ENCODE measurements at places on chromosomes 6 and 20.
A peak's percentile ranks its signal among the peaks of the same experiment; 100 is the strongest.

DNA sequence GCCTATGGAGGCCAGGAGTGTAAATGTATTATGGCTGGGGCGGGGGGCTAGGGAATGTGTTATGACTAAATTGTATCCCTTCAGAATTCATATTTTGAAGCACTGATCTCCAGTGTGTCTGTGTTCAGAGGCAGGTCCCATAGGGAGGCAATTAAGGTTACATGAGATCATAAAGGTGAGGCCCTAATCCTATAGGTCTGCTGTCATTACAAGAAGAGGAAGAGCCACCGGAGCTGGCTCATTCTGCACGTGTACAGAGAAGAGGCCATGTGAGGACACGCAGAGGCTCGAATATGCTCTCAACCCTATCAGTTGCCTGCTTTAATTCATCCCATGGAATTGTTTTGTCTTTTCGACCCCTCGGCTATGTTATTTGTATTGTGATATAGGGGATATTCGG lies 76.9 kb downstream of the VTA1 start:
- no peak for DNase-seq

DNA sequence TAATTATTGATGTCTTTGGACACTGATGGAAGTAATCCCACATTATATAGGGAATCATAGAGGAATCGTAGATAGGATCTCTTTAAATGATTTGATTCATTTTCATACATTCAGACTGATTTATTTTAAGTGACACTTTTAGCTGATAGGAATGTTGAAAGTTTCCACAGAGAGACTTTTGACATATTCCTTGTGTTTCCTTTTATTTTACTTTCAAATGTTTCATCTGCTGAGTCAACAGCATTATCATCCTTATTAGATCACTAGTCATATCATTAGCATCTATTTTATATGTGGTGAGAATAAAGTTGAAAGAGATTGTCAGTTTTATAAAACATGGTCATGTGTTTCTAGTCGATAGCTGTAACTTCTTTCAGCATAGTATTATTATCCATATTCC lies 13.4 kb downstream of the DCBLD1 start:
- DNase-seq = no peak

GRCh38 chr20:14062786-14063185 lies 67.5 kb downstream of the MACROD2 start:
- no peak for DNase-seq

GRCh38 chr6:150491811-150492172 lies 107.9 kb upstream of the PLEKHG1 start:
- DNase-seq = no peak

- DNase-seq = no peak
These were observed 3.3 kb upstream of the TAAR5 start for GRCh38 chr6:132592855-132593254.

DNA sequence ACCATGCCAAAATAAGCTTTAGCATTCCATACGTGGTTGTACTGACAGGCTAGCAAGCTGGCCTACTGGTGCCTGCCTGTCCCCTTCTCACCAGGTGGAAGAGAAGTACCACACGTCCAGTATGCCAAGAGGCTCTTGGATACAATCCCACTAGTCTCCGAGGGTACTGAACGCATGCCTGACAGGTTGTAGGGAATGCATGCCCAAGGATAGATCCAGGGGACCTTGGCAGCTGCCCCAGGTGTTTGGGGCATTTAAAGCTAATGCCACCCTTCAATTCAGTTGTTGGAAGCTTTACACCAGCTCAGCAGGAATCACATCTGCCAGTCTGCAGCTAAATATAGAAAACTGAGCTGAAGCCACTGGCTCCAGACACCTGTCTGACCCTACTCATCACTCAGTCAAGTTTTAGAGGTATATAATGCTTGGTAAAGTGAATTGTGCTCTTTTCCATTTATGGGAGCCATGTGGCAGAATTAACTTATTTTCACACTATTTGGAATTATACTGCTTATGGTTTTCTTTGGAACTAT lies 4.9 kb downstream of the TUBB2B start:
- DNase-seq = no peak

- peak; percentile 80 for DNase-seq
These were observed 108.4 kb upstream of the PRSS16 start for GRCh38 chr6:27138837-27139755.

- peak; percentile 15 for DNase-seq
These were observed 381.0 kb upstream of the ARID1B start for GRCh38 chr6:156396068-156396771.

DNA sequence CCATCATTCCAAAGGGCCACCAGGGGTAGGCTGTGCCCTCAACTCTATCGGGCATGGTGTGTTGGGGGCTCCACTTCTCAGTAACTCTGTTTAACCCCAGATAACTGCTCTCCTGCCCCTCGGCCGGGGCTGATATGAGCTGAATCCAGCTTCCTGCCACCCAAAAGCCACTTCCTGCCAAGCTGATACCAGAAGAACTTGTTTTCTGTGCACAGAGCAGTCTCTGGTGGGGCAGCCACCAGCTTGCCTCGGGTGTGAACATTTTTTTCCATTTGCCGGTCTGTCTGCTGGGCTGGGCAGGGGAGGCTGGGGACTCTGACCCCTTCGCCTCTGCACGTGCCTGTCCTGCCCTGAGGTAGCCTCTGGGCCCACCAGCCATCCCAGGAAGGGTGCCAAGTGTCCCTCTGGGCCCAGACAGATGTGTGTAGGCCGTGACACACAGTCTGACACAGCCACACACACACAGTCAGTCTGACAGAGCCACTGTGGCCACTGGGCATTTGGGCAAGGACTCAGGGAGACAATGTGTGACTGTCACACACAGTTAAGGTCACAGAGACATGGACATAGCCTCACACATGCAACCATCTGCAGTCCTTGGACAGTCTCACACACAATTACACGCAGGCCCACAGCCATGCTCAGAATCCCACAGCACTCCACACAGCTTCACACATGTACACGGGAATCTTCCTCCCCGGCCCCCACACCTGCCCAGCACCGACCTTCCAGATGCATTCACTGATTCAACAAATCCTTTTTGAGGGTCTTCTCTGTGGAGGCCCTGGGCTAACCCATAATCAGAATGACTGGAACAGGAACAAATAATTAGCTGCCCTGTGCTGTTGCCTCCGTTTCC lies 45.1 kb downstream of the NOL4L start:
- DNase-seq = no peak

DNA sequence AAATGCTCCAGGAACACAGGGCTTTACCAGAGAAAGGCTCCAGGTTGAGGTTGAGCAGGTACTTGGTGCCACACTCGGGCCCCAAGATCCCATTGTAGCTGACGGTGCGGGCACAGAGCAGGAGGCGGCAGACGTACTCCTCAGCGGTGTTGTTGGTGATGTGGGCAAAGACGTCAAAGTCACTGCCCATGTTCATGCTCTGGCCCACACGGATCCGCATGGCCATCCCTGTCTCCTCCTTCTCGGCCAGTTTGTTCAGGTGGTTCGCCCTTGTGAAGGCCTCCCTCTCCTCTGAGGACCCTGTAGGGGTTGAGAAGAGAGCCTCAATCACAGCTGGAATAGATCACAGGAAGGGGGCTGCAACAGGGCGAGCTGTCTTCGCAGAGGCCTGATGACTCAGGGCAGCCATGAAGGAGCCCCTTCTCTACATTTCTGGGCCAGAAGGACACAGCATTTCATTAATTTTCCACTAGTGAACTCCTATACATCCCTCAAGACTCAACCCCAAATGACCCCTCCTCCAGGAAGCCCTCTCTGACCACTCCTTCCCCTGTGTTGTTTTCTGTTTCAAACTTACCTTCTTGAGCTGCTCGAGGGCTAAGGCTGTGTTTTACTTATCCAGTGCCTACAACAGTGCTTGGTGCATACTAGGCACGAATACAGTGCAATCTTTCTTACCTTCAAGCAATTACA lies 26.8 kb downstream of the TGM2 start:
- no peak for DNase-seq

GRCh38 chr6:129708496-129709195 lies 1.3 kb downstream of the ARHGAP18 start:
- DNase-seq = no peak

GRCh38 chr20:60255866-60256265 lies 297.6 kb downstream of the CDH26 start:
- DNase-seq = no peak

- DNase-seq = no peak
These were observed 14.2 kb downstream of the ARID1B start for GRCh38 chr6:156791320-156791850.

DNA sequence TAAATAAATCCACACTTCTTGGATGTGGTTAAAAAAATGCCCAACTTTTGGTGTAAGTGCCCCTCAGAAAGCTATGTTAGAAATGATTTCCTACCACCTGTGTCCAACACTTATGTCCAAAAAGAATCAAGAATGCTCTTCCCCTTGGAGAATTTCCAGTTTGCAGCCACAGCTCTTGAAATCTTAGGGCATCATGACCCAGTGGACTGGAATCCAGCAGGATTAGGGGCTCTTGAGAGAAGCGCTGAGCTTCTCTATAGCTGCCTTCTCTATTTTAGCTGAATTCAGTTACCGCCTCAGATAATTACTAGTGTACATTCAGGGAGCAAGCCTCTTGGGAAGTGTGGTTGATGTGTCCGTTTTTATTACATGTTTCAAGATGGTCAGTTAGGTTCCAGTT lies 2.5 kb downstream of the PHACTR1 start:
- no peak for DNase-seq

DNA sequence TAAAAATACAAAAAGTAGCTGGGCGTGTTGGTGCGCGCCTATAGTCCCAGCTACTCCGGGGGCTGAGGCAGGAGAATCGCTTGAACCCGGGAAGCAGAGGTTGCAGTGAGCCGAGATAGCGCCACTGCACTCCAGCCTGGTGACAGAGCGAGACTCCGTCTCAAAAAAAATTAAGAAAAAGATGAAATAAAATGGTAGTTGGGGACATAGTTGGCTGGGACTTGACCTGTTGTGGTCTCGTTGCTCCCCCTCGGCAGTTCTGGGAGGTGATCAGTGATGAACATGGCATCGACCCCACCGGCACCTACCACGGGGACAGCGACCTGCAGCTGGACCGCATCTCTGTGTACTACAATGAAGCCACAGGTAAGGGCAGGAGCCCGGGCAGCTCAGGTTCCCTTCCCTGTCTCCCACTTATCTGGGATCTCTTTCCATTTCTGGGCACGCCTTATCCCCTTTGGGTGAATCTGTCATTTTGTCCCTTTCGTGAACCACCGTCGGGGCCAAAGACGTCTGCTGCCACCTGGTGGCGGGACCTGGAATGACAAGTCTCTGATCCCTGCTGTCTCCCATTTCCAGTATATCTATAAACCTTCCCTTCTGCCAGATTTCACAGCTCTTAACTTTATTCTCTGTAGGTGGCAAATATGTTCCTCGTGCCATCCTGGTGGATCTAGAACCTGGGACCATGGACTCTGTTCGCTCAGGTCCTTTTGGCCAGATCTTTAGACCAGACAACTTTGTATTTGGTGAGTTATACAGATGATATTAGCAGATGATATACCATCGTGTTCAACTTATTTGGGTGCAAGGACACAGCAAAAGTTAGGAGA lies 2.3 kb downstream of the TUBB start:
- DNase-seq = peak; percentile 78

DNA sequence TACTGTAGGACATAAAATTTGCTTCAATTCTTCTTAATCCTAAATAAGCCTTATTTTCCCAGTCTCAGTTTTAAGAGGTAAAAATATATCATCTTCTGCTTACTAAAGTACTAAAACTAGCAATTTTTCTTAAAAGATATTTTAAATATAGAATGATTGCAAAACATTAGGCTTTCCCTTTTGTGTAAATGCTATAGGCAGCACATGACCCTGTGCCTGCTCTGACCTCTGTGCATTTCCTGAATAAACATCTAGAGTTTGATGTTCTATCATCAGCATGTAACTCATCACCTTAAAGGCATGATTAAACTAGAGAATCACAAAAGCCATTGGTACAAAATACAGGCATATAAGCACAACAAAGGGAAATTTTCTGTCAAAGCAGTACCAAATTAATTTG lies 422.7 kb downstream of the TFAP2B start:
- DNase-seq = no peak

GRCh38 chr6:36625158-36625919 lies 31.2 kb downstream of the SRSF3 start:
- DNase-seq = no peak

DNA sequence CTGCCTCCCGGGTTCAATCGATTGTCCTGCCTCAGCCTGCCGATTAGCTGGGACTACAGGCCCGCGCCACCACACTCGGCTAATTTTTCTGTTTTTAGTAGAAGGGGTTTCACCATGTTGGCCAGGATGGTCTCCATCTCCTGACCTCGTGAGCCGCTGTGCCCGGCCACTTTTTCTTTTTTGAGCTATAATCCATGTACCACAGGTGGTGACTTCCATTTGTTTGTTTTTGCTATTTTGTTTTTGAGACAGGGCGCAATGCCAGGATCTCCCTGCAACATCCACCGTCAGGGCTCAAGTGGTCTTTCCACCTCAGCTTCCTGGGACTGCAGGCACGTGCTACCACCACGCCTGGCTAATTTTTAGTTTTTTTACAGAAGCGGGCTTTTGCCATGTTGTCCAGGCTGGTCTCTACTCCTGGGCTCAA lies 8.5 kb downstream of the HSPA1B start:
- DNase-seq = no peak

Data from H7 (cell line).